ENCODE measurements at places on chromosomes 5 and 9.

DNA sequence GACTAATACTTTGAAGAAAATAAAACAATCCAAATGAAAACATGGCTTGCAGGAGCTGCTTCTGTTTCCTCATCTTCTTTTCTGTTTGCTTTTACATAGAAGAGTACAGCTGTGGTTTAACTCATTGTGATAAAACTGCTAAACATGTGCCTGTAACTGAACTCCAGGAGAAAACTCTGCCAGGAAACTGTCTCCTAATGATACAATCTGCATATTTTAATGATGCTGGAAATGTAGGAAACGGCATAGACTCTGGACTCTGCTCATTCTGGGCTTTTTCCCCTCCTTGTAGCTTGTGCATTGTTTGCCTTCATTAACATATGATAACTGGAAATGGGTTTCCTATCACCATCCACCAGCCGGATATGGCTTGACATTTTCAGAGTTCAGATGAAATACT, 813.3 kb upstream of the WWC1 start:
- DNase-seq = no peak

DNA sequence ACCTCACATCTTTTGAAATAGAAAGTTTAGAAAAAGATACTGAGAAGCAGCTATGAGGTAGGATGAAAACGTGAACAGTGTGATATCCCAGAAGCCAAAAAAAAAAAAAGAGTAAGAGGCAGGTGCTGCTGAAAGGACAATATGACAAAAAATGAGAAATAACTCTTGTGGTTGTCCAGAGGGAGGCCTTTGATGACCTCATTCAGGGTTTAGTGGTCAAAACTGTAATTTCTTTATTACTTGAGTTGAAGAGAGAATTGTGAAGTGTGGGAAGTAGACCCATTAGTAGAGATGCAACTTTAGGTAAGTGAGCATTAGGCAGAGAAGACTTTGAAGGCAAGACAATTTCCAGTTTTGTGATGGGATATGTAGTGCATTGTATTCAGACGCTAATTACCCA, 1306.3 kb upstream of the ACO1 start:
- no peak for DNase-seq

DNA sequence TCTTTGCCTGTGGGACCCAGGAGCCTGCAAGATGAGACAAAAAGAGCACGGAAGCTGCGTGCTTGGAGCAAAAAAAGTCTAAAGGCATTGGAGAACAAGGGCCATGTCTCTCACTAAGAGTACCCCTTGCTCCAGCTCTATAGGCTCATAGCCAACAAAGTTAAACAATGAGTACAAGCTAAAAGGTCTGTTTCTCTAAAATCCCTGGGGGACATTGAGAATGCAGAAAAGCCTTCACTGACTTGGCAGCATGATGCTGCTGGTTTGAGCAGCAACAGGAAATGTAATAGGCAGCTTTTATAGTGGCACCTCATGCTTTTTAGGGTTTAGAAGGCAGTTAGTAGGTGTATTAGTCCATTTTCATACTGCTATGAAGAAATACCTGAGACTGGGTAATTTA, 287.5 kb downstream of the SMARCA2 start:
- no peak for DNase-seq

DNA sequence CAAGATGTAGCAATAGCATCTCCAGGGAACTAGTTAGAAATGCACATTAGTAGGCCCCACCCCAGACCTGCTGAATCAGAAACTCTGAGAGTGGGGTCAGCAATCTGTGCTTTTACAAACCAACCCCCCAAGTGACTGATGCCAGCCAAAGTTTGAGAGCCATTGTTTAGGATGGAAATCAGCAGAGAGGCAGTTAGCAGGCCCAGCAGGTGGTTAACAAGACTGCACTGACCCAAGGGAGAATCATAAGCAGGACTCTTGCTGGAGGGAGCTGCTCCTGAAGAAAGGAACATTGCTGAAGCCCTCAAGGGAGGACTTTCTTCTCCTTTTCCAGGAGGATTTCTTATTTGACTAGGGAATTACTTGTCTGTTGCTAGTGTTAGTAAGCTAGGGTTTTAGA, 74.2 kb upstream of the SLC12A2 start:
- no peak for DNase-seq

- DNase-seq = no peak
Measured at GRCh38 chr5:67301285-67301903, 104.8 kb upstream of the CD180 start.

DNA sequence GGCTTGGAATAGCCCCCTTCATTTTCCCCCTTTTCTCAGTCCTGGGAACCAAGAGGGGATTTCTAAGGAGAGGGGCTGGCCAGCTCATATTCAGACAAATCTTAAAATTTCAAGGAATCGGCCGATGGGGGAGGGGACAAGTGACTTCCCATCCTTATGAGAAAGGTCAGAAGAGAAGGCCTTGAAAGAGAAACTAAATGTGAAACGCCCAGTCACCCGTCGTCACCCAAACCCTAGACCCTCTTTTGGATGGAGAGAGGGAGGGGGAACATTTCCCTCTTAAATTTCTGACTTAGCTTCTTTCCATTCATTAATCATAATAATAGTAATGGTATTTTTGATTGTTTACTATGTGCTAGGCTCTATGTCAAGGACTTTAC, 850 bp upstream of the CCL19 start:
- DNase-seq = no peak

DNA sequence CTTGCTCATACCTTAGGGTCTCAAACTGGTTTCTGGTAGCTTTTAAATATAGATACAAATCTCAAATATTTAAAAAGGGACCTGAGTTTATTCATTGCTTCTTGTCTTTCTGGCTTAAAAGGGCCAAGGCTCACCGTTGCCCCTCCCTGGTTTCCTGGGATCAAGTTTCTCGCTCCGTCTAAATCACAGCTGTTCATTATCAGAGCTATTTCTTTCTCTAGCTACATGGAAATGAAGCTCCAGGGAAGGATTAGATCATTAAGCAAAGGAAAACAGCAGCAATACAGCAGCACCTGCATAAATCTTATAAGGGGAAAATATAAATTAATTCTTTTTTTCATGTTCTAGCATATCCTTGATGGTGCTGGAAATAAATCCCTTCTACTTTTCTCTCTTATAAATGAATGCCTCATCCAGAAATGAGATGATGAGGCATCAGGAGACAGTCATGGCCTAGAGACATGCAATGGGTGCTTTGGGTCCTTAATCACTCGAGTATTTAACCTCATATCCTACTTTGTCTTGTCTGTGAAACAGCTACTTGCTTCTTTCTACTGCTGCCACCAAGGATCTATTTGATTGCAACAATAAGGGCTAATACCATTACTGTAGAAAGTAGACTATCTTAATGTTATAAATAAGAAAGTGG, 320.1 kb downstream of the TRPM3 start:
- no peak for DNase-seq

DNA sequence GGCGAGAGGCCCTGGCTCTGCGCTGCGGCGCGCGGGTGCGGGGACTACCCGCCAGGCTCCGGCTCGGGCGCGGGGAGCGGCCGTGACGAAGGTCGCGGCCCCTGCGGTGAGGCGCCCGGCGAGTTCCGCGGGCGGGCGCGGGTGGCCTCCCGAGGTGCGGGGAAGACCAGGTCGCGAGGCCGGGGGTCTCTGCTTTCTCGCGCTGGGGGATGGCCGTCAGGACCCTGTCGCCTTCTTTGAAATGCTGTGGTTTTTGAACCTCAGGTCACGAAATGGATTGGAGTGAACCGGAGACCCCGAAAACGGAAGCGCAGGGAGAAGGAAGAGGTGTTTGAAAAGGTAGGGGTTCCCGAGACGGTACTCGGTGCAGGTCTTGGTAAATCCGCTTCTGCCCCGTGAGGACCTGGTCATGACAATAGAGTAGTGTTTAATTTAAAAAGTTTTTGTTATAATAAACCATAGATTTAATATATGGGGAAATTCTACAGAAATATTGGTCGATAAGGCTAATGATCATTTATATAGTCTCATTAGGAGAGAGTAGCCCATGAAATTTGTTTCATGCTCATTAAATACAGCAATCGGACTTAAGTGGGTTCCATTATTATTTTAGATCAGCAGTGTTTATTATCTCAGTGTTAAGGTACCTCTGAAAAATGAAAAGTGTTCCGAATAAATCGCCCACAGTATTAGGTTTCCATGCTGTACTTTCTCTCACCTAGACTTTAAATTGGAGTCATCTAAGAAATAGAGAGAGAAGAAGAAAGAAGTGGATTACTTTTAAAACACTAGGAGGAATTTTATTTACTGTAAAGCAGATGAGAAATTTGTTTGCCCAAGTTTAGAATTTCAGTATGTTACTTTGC, 279.0 kb downstream of the AOPEP start:
- DNase-seq = no peak

GRCh38 chr5:74252044-74252443, 388.5 kb downstream of the ENC1 start:
- DNase-seq = no peak

DNA sequence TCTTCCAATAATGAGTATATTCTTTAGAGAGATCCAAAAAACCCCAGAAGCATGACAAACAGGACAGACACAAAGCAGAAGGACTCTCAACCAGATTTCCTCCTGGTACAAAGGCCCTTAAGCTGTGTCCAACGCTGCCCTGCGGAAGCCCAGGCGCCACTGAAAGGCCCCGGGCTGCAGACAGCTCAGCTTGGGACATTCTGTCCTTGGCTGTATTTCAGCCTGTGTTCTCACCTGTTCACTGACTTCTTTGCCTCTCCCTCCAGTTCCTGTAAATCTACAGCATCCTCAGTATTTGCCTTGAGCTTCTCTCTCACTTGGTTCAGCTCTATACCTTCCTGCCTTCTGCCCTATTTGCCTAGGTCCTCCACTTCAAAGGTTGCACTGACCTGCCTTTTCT, 96.5 kb downstream of the SH3TC2 start:
- DNase-seq = no peak

DNA sequence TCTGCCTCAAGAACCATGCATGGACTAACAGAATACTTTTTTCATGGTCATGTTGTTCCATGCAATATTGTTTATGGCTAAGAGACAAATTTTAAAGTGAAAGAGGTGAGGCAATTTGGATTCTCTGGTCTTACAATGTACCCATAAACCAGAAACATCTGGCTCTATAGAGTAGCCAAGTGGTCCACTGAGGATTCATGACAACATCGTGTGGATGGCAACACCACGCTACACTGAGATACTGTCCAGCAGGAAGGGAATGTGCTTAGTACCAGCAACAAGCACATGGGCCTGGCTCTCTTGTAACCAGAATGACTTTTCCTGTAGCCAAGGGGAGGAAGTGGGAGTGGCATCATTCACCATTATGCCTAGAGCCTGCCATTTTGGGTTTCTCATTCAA, 218.2 kb downstream of the GADD45G start:
- no peak for DNase-seq

- DNase-seq = no peak
Measured at GRCh38 chr9:116247791-116248374, 94.3 kb downstream of the PAPPA start.

DNA sequence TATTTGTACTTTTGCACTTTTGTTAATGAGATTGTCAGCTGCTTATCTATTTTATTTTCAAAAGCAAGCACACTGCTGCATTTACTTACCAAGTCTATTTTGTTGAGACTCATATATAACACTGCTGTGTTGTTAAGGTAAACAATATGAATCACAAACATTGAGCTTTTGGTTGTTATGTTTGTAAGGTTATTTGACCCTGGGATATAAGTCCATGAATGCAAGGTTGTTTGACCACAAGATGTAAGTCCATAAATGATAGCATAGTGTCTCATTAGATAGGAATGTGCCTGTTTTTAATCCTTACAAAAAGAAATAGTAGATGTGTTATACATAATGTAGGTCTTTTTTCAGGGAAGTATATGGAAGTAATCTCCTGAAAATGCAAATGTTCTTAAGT, 845.9 kb downstream of the CDH9 start:
- no peak for DNase-seq

- DNase-seq = no peak
Measured at GRCh38 chr5:77590347-77590746, 48.2 kb downstream of the OTP start.

- DNase-seq = no peak
Measured at GRCh38 chr5:64667068-64667467, 23.2 kb upstream of the SHISAL2B start.

DNA sequence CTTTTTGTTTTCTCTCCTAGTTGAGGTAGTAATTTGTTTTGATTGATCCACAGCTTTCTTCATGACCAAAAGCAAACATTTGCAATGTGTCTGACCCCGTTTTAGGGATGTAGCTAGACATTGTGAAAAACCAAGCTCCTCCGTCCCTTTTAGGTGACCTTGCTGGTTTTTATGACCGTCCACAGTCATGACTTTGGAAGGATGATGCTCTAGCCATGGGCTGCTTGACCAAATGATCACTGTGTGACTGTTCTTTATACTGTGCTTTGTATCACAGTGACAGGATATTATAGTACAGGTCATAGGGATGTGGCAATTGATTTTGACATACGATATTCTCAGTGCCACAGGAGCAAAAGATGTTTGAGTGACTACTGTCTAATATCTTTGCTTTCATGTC, 54.4 kb downstream of the KCNN2 start:
- DNase-seq = no peak

DNA sequence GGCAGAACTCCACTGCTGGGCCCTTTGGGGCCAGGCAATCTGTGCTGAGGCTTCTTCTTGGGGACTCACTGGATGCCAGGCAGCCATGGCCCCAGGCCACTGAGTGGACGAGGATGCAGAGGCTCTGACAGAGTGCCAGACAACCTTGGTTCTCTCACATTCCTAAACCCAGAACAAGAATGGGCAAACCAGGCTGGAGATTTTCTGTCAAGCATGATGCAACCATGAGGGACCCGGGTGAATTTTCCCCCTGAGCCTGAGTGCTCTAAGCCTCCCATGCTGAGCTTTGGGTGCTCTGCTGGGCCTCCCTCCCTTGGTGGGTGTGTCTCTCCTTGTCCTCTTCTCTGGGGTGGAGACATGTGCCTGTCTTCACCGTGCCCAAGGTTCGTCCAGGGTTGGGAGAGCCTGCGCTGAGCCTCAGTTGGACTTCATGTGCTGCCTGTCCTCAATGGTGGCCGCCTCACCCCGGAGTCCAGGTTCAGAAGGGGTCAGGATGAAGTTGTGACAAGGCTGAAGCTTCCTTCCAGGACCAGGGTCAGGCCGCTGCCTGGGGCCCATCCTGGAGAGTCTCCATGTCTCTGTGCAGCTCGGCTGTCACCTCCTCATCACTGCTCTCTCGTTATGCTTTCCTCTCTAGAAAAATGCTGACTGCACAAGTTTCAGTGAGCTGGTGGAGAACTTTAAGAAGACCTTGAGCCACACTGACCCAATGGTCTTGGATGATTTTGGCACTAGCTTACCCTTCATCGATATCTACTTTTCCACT, 24.1 kb downstream of the PITX1 start:
- no peak for DNase-seq

- no peak for DNase-seq
Measured at GRCh38 chr5:36089989-36090388, 23.3 kb upstream of the UGT3A2 start.

DNA sequence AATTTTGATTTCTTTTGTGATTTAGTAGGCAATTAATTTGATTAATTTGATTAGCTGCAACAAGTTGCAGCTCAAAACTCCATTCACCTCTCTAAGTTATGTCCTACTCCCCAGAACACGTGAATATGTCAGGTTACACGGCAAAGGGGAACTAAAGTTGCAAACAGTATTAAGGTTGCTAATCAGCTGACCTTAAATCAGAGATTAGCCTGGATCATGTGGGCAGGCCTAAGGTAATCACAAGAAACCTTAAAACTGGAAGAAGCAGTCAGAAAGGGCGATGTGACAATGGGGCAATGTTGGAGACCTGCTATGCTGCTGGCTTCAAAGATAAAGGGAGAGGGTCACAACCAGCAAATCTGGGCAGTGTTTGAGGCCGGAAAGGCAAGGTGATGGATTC, 47.3 kb upstream of the ANXA1 start:
- DNase-seq = no peak

GRCh38 chr5:851553-851952, 767 bp upstream of the ZDHHC11 start:
- DNase-seq = no peak
